Cerebellum (tissue), 4 donors: ENCODE measurements at places on chromosomes 6 and 20.

- no peak for DNase-seq
These were observed 4.2 kb downstream of the FOXC1 start for GRCh38 chr6:1613688-1614447.

GRCh38 chr20:32541323-32542258 lies 43.5 kb downstream of the NOL4L start:
- no peak for DNase-seq

GRCh38 chr20:12237772-12238171 lies 320.1 kb downstream of the BTBD3 start:
- DNase-seq = no peak

- no peak for DNase-seq
These were observed 32.1 kb downstream of the SMLR1 start for GRCh38 chr6:130859161-130859867.
